ENCODE measurements at places on chromosomes 6 and 20. TPM values are rescaled to one million over a fixed set of nuclear protein-coding genes. Genes with fewer than 3 reads are reported as not detected.

The TNXB gene
- total RNA-seq, result 138 TPM

DNA sequence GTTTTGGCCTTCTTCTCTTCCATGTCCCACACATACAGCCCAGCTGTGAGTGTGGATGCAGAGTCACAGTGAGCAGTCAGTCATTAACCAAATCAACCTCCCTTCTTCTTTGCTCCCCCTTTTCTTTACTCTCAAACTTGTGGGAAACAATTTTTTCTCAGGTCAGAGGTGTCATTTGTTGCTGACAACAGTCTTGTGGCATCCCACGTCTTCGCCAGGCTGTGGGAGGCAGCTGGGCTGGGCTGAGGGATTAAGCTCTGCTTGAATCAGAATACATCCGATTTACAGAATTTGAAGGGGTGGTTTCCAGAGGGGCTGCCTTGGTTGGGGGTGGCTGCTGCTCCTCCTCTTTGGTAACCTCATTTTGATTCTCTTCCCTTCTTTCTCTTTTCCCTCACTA is 40.5 kb downstream of the SCGN start:
- H3K36me3 ChIP-seq, result no peaks in the 10 kb centered on the region
- no peak overlapping the region for H3K27ac ChIP-seq
- H3K4me1 ChIP-seq, result no peaks in the 10 kb centered on the region

GRCh38 chr6:112439010-112439409 is 91.9 kb downstream of the RFPL4B start:
- H3K27me3 ChIP-seq, result no peaks in the 10 kb centered on the region
- no peak overlapping the region for H3K4me3 ChIP-seq
- no peak for DNase-seq
- H3K36me3 ChIP-seq, result no peaks in the 10 kb centered on the region
- peaks cover 5% of the 10 kb centered on the region for H3K4me1 ChIP-seq

DNA sequence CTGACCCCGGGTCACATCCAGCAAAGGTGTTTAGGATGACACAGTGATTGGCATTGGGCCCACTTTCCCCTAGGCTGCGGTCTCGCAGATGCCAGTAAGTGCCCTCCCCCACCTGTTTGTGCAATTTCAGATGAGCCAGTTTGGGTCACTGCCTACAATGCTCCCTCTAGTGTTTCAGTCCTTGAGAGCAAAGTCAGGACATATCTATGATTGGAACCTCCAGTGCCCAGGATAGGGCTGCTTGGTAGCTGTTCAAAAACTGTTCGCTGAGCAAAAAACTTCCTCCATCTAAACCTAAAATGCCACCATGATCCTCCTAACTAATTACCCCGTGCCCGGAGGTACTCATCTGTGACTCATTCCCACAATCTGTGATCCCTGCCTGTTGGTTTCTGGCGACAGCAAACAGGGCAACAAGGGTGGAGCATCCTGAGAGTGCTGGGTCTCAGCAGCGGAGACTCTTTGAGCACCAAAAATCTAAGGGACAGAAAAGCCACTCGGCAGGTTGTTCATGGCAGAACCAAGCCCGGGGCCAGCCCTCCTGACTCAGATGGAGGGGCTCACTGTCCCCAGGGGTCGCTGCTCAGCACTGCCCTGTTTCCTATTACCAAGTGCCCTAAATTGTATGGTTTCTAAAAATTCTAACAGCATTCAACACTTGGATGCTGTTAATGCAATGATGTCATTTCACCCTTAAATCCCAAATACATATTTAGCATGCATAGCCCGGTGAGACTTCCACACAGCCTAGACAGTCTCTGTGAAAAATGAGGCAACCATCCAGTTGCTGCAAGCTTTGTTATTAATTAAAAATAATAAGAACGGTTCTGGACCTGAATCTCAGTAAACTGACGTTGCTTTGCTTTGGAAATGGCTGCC is 5.0 kb downstream of the VSX1 start:
- DNase-seq, result peak; percentile 50
- no peak overlapping the region for H3K4me3 ChIP-seq
- no peaks in the 10 kb centered on the region for H3K36me3 ChIP-seq
- H3K27me3 ChIP-seq, result peaks cover 3% of the 10 kb centered on the region
- no peak overlapping the region for H3K27ac ChIP-seq
- peaks cover 20% of the 10 kb centered on the region for H3K4me1 ChIP-seq

GRCh38 chr6:66478705-66479104 is 771.7 kb upstream of the EYS start:
- no peak for DNase-seq
- H3K4me3 ChIP-seq, result no peak overlapping the region
- no peak overlapping the region for H3K27ac ChIP-seq
- no peaks in the 10 kb centered on the region for H3K4me1 ChIP-seq
- no peaks in the 10 kb centered on the region for H3K27me3 ChIP-seq

The EYS gene
- not detected for total RNA-seq

The RNF144B gene
- 14.2 TPM for total RNA-seq

DNA sequence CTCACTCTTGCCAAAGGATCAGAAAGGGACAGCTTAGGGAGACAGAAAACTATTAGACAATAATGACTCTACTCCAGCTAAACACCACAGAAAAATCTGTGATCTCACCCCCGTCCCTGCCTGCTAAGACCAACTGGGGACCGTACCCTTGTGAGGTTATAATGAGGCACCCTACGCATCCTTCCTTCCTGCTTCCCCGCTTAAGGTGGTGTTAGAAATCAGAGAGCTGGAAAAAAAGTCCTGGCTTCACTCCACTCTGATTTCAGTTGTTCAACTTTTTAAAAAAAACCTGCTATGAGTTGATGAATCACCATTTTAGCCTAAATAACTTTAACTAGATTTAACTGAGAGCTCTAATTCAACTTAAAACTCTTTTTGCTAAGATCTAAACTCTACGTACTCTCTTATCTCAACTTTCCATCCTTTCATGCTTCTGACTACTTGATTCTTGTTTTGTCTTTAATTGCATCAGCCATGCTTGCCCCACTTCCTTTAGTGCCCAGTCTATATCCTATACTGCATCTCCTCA is 35.8 kb upstream of the TMEM14A start:
- no peak overlapping the region for H3K27ac ChIP-seq
- DNase-seq, result no peak
- no peak overlapping the region for H3K4me3 ChIP-seq
- no peaks in the 10 kb centered on the region for H3K4me1 ChIP-seq

- DNase-seq, result no peak
- H3K27ac ChIP-seq, result no peak overlapping the region
- no peaks in the 10 kb centered on the region for H3K4me1 ChIP-seq
- no peaks in the 10 kb centered on the region for H3K36me3 ChIP-seq
- H3K4me3 ChIP-seq, result no peak overlapping the region
- no peaks in the 10 kb centered on the region for H3K27me3 ChIP-seq
Observed at GRCh38 chr6:142154336-142154735, 7.3 kb downstream of the VTA1 start.

The TSBP1 gene
- total RNA-seq, result not detected

DNA sequence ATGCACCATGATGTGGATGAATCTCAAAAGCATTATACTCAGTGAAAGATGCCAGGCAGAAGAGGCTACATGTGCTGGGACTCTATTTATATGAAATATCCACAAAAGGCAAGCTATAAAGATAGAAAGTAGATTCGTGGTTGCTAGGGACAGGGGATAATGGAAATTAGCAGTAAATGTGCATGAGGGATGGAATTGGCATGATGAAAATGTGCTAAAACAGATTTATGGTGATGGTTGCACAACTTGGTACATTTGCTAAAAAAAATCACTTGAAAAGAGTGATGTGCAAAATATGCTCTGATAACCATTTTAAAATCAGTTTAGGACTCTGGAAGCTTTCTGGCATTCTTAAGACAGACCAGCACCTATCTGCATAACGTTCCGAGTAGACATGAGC is 61.6 kb downstream of the ALDH8A1 start:
- H3K4me1 ChIP-seq, result no peaks in the 10 kb centered on the region
- no peak for DNase-seq
- H3K27ac ChIP-seq, result no peak overlapping the region
- no peaks in the 10 kb centered on the region for H3K27me3 ChIP-seq
- no peak overlapping the region for H3K4me3 ChIP-seq
- H3K36me3 ChIP-seq, result no peaks in the 10 kb centered on the region

DNA sequence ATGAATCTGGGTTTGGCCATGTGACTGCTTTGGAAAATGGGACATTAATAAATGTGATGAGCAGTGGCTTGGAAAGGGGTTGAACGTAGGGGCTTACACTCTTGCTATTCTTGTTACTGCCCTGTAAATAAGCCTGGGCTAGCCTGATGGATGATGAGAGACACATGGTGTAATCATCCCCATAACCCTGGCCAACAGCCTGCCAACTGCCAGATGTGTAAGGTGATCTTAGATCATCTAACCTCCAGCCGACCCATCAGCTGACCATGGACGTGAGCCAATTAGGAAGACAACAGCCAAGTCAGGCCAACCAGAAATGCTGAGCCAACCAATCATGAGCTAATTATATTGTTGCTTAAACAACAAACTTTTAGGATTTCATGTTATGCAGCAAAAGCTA is 25.2 kb downstream of the FBXO30 start:
- no peaks in the 10 kb centered on the region for H3K36me3 ChIP-seq
- H3K4me3 ChIP-seq, result no peak overlapping the region
- no peak overlapping the region for H3K27ac ChIP-seq
- no peaks in the 10 kb centered on the region for H3K27me3 ChIP-seq

DNA sequence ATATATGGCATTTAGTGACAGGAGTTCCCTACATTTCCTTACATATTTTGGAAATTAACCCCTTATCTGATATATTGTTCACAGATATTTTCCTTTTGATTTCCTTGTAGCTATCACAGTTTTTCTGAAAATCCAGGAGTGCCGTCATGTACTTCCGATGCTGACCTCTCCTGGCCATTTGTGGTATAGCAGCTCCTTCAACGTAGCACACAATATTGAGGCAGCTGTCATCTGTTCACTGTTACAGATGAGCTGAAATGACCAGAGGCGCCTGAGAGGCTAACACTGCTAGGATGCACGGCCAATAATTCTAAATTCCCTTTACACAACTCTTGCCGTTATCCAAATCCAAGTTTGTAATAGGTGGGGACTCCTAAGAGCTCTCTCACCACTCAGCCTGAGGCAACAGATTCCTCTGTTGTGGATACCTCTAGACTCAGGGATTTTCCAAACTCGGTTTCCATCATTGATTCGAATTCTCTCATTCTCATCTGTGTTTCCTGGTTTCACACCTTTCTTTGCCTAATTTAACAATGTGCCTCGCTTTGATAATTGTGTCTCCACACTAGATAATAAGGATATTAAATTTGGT is 53.0 kb downstream of the MMUT start:
- no peaks in the 10 kb centered on the region for H3K36me3 ChIP-seq
- DNase-seq, result peak; percentile 82
- H3K27ac ChIP-seq, result no peak overlapping the region
- no peaks in the 10 kb centered on the region for H3K4me1 ChIP-seq
- no peak overlapping the region for H3K4me3 ChIP-seq

- DNase-seq, result no peak
- no peak overlapping the region for H3K4me3 ChIP-seq
- no peaks in the 10 kb centered on the region for H3K27me3 ChIP-seq
- no peak overlapping the region for H3K27ac ChIP-seq
- no peaks in the 10 kb centered on the region for H3K4me1 ChIP-seq
- no peaks in the 10 kb centered on the region for H3K36me3 ChIP-seq
Observed at GRCh38 chr6:72788188-72788587, 166.3 kb downstream of the KCNQ5 start.

GRCh38 chr6:136174510-136174909 is 75.6 kb downstream of the MTFR2 start:
- no peak overlapping the region for H3K4me3 ChIP-seq
- no peak for DNase-seq
- no peaks in the 10 kb centered on the region for H3K27me3 ChIP-seq

DNA sequence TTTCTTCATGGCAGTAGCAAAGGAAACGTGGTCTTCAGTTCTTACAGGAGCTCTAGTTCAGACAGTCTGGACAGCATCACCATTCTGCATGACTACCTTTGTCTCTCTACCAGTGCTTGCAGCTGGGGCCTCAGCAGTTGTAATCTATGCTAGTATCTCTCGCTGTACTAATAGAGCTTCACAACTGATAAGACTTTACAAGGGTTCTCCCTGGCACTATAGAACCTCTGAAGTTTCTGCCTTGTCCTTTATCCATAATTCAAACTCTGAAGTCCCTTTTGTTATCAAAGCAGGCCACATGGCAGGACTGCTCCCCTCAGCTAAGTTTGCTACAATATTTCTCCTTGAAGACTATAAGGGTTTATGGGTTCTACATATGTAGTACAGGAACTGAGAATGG is 842.1 kb upstream of the ADGRB3 start:
- no peak overlapping the region for H3K27ac ChIP-seq
- H3K4me1 ChIP-seq, result no peaks in the 10 kb centered on the region
- no peak for DNase-seq
- H3K36me3 ChIP-seq, result no peaks in the 10 kb centered on the region
- no peaks in the 10 kb centered on the region for H3K27me3 ChIP-seq

DNA sequence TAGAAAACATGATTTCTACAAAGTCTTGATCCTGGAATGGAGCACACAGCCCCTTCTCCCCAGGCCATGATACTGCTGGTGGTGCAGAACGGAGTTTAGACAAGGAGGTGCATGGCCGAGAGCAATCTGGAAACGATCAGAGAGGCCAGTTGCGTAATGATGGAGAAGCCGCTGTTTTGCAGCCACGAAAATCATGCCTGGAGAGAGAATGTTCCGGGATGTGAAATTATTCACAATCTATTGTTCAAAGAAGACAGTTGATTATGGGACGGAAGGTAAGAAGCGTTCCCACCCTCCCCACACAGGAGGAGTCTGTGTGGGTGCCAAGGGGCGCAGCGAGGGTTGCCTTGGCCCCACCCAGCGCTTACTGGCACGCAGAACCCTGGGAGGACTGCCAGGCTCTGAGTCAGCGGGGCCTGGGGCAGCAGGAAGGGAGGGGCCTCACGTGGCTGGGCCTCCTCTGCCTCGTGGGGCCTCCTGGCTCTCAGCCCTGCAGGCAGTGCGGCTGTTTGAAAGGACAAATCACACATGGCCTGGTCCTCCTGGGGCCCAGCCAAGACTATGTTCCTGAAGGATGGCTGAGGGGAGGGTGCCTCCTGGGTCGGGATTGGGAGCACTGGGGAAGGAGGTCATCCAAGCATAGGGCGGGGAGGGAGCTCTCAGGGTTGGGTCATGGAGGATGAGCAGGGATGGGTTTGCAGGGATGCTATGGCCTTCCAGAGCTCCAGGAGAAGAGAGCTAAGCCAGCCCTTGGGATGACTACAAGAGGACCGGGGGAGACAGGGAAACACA is 8.7 kb upstream of the AP5S1 start:
- H3K27ac ChIP-seq, result peak overlapping the region; percentile 85
- no peaks in the 10 kb centered on the region for H3K27me3 ChIP-seq
- DNase-seq, result peak; percentile 99
- H3K4me3 ChIP-seq, result peak overlapping the region; percentile 37
- peaks cover 55% of the 10 kb centered on the region for H3K4me1 ChIP-seq

DNA sequence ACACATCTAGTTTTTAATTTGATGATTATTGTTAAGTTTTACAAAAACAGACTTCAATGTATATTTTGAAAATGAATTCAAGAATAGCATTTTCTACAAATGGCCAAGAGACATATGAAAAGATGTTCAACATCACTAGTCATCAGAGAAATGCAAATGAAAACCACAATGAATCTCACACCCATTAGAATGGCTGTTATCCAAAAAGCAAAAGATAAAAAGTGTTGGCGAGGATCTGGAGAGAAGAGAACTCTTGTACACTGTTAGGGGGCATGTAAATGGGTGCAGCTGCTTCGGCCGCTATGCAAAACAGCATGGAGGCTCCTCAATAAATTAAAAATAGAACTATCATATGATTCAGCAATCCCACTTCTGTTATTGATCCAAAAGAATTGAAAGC is 185.8 kb upstream of the CCN2 start:
- H3K4me1 ChIP-seq, result no peaks in the 10 kb centered on the region
- DNase-seq, result no peak
- H3K36me3 ChIP-seq, result no peaks in the 10 kb centered on the region
- H3K4me3 ChIP-seq, result no peak overlapping the region
- no peak overlapping the region for H3K27ac ChIP-seq

The GSTA2 gene
- not detected for total RNA-seq

Data from right atrium auricular region (tissue), 2 donors.